ENCODE measurements at places on chromosomes 5 and 9. TPM values are rescaled to one million over a fixed set of nuclear protein-coding genes. Genes with fewer than 3 reads are reported as not detected.

Gene MIGA2
- 48.5 TPM for total RNA-seq

Gene UGT3A2
- not detected for total RNA-seq

Gene FBN2
- total RNA-seq: not detected

Gene TMEM174
- total RNA-seq: not detected

Gene SLC6A18
- not detected for total RNA-seq

Gene PGM5
- not detected for total RNA-seq

Gene CTXN3
- total RNA-seq: not detected

DNA sequence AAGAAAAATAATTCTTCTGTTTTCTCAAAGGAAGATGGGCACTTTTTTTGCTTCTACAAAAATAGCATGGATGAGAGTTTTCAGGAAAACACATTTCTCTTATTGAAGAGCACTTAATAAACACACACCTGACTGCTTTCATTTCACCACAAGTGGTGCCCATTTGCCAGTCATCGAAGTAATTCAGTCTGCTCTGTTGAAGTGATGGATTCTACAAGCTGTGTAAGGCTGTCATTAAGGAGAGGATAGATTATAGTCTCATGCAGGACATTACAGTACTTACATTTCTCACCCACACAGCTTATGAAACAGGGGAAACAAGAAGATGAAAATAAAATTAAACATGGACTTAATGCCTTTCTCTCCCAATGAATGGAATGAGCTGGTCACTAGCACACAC, 165.2 kb downstream of the NR2F1-AS1 start:
- no peaks in the 10 kb centered on the region for H3K4me1 ChIP-seq
- DNase-seq: no peak
- H3K36me3 ChIP-seq: no peaks in the 10 kb centered on the region

DNA sequence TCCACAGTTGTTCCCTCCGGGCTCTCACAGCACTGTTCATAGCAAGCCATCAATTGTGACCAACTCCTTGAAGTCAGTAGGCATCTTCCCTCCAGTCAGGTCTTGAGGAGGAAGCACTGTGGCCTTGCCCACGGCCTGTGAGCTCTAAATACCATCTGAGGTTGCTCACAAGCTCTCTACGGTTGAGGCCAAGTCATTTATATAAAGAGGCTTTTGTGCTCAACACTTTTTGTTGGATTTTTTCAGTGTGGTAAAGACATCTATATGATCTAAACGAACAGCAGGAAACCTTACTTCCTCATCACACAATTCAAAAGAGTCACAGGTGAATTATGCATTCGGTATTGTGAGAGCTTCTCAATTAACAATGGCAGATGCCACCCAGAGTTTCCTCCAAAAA, 97.3 kb downstream of the ZNF462 start:
- no peak for DNase-seq
- no peak overlapping the region for H3K27ac ChIP-seq
- no peaks in the 10 kb centered on the region for H3K4me1 ChIP-seq
- H3K27me3 ChIP-seq: no peaks in the 10 kb centered on the region
- H3K36me3 ChIP-seq: no peaks in the 10 kb centered on the region
- no peak overlapping the region for H3K4me3 ChIP-seq

DNA sequence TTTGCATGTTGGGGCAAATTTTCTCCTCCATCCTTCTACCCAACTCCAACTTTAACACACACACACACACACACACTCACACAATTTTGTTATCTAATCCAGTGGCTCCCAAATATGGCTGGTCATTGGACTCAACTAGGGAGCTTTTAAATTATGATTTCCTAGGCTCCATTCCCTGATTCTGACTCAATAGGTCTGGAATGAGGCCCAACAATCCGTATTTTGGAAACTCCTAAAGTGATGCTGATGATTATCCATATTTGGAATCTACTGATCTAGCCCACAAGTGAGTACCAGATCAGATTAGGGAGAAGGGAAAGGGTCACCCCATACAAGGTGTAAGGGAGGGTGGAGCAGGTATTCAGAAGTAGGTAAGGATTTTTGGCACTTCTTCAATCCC, 309.7 kb downstream of the TLE1 start:
- no peaks in the 10 kb centered on the region for H3K4me1 ChIP-seq
- no peaks in the 10 kb centered on the region for H3K27me3 ChIP-seq
- H3K27ac ChIP-seq: no peak overlapping the region
- H3K36me3 ChIP-seq: no peaks in the 10 kb centered on the region
- DNase-seq: no peak

DNA sequence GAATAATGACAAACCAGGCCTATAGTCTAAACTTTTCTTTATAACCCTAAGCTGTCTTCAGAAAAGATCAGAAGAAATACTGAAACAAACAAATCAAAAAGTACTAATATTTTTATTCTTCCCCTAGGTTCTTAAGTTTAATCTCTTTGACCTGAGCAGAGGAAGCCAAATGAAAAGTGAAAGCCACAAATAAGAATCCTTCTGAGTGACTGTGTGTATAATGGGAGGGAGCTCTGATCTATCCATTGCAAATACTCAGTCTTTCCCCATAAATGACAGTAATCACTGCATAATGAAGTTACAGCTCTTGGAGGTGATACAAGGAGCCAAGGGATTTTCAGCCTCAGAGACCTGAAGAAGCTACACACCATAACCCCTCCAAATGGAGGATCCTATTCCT, 126.9 kb upstream of the ATP10B start:
- H3K4me1 ChIP-seq: no peaks in the 10 kb centered on the region
- no peak overlapping the region for H3K4me3 ChIP-seq
- H3K27ac ChIP-seq: no peak overlapping the region
- H3K27me3 ChIP-seq: no peaks in the 10 kb centered on the region

- H3K36me3 ChIP-seq: peaks cover 30% of the 10 kb centered on the region
- peaks cover 22% of the 10 kb centered on the region for H3K4me1 ChIP-seq
- no peaks in the 10 kb centered on the region for H3K27me3 ChIP-seq
These were observed 1.6 kb downstream of the WDR38 start for GRCh38 chr9:124854822-124855221.

GRCh38 chr5:36836831-36837230, 39.7 kb upstream of the NIPBL start:
- H3K36me3 ChIP-seq: no peaks in the 10 kb centered on the region
- no peak for DNase-seq
- no peaks in the 10 kb centered on the region for H3K4me1 ChIP-seq
- H3K27ac ChIP-seq: no peak overlapping the region
- peaks cover 12% of the 10 kb centered on the region for H3K27me3 ChIP-seq
- no peak overlapping the region for H3K4me3 ChIP-seq

- peaks cover 30% of the 10 kb centered on the region for H3K4me1 ChIP-seq
- no peaks in the 10 kb centered on the region for H3K36me3 ChIP-seq
- H3K4me3 ChIP-seq: peak overlapping the region; percentile 74
- H3K27me3 ChIP-seq: peaks cover 8% of the 10 kb centered on the region
These were observed 644 bp downstream of the BRD3 start for GRCh38 chr9:134066913-134067851.

DNA sequence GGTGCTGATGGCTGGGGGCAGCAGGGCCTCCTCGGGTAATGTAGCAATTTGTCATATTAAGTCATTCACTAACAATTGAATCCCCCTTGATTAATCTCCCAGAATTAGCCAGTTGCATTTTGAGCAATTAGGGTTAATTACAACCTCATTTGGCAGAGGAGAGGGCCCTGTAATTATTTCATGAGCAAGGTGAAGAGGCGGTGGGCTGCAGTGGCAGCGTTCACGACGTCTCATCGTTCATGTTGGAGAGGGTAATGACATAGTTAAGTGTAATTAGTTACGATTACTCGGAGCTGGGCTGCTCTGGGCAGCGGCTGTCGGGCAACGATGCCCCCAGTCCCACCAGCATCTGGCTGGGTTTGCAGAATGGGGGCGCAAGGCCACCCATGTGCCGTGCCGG, 46.0 kb downstream of the NEK6 start:
- DNase-seq: no peak
- H3K27ac ChIP-seq: no peak overlapping the region
- H3K36me3 ChIP-seq: peaks cover 2% of the 10 kb centered on the region
- no peak overlapping the region for H3K4me3 ChIP-seq

DNA sequence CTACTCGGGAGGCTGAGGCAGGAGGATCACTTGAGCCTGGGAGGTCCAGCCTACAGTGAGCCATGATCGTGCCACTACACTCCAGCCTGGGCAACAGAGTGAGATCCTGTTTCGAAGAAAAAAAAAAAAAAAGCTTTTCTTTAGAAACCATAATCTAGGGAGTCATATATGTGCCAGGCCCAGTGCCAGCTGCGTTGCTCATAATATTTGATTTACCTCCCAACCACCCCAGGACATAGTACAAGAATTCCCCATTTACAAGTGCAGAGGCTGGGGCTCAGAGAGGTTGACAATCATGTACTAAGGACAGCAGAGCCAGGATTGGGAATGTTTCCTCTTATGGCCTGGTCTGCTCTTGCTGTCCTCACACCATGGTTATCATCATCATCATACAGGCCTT, 25.1 kb upstream of the TRIM14 start:
- no peak overlapping the region for H3K4me3 ChIP-seq
- no peaks in the 10 kb centered on the region for H3K27me3 ChIP-seq
- peaks cover 5% of the 10 kb centered on the region for H3K4me1 ChIP-seq
- no peak for DNase-seq
- no peak overlapping the region for H3K27ac ChIP-seq

- H3K36me3 ChIP-seq: no peaks in the 10 kb centered on the region
- H3K27ac ChIP-seq: no peak overlapping the region
- H3K27me3 ChIP-seq: no peaks in the 10 kb centered on the region
- no peak overlapping the region for H3K4me3 ChIP-seq
- no peaks in the 10 kb centered on the region for H3K4me1 ChIP-seq
- DNase-seq: no peak
These were observed 102.2 kb upstream of the TARS1 start for GRCh38 chr5:33338336-33339110.

GRCh38 chr9:7570107-7570720, 229.4 kb downstream of the DMAC1 start:
- no peak overlapping the region for H3K4me3 ChIP-seq
- H3K36me3 ChIP-seq: no peaks in the 10 kb centered on the region
- no peaks in the 10 kb centered on the region for H3K4me1 ChIP-seq

DNA sequence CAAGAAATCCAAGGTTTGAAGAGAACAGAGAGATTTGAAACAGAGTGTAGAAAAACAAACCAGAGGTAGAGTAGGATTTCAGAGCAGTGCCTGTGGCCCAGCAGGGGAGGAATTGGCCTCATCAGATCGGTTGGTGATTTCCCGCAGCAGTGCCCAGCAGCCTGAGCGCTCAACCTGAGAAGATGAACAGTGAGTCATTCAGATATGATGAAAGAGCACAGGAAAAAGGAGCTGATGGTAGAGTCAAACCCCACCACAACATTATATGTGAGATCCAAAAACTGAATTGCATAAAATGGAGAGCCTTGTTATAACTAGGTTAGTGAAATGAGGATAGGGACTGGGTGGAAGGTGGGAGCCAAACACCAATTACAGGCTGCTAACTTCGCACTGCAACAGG, 248.9 kb downstream of the PIK3R1 start:
- H3K4me3 ChIP-seq: no peak overlapping the region
- no peaks in the 10 kb centered on the region for H3K27me3 ChIP-seq
- no peak for DNase-seq
- no peak overlapping the region for H3K27ac ChIP-seq

- peak overlapping the region; percentile 16 for H3K4me3 ChIP-seq
- DNase-seq: no peak
- no peaks in the 10 kb centered on the region for H3K27me3 ChIP-seq
- no peak overlapping the region for H3K27ac ChIP-seq
These were observed 1.6 kb upstream of the CD72 start for GRCh38 chr9:35619800-35620158.

DNA sequence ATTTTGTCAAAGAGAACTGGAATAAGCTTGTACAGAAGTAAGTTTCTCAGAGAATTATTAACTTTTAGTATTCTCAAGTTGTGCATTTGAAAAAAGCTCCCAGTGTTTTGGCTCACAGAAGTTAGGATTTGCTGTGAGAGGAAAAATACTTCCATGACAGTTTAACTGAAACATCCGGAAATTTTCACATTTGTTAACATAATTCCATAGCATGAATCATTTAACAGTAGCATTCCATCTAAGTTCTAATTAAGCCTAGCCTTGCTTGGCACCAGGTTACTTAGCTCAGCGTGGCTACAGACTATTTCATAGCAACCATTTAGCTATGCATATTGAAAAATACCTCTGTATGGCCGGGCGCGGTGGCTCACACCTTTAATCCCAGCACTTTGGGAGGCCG, 90.8 kb downstream of the LNPEP start:
- H3K27me3 ChIP-seq: no peaks in the 10 kb centered on the region
- peaks cover 82% of the 10 kb centered on the region for H3K36me3 ChIP-seq
- H3K27ac ChIP-seq: no peak overlapping the region
- H3K4me1 ChIP-seq: peaks cover 9% of the 10 kb centered on the region

DNA sequence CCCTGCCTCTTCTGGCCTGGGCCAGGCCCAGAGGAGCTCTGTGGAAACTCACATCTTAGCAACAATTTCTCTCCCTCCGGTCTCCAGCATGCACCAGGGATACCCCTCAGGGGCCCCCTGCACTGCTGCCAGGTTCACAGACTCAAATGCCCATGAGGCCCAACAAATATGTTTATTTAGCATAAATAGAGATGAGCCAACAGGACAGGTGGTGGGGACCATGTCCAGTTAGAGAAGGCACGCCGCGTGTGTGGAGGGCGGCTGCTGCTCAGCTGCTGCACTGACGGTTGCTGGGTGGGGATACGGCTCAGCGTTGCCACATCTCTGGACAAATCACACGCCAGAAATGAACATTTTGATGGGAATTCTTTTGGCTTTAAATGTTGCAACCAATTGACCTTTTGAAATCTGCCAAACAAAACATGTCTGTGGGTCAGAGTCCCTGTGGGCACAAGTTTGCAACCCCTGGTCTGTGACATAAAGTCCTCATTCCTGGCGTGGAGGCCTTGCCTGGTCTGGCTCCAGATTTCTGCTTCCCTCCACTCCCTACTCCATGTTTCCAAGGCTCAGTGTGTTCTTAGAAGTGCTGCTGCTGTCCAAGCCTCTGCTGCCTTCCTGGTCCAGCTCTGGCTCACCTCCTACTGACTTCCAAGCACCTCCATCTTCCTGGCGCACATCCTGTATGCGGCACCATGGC, 88.9 kb downstream of the AMBP start:
- H3K4me1 ChIP-seq: no peaks in the 10 kb centered on the region
- H3K27me3 ChIP-seq: no peaks in the 10 kb centered on the region
- no peak overlapping the region for H3K27ac ChIP-seq
- no peak overlapping the region for H3K4me3 ChIP-seq
- DNase-seq: no peak

GRCh38 chr9:76619640-76620039, 144.6 kb upstream of the PCA3 start:
- H3K4me3 ChIP-seq: no peak overlapping the region
- no peaks in the 10 kb centered on the region for H3K36me3 ChIP-seq
- H3K27ac ChIP-seq: no peak overlapping the region
- no peaks in the 10 kb centered on the region for H3K4me1 ChIP-seq

- no peaks in the 10 kb centered on the region for H3K36me3 ChIP-seq
- H3K4me1 ChIP-seq: peaks cover 4% of the 10 kb centered on the region
- H3K4me3 ChIP-seq: no peak within 1 kb of the TSS
These were observed at the start of gene SYK for GRCh38 chr9:90801241-90801972. Gene SYK (plus strand): TSS chr9:90801819. CDS start chr9:90843899, 42,080 bp downstream.

All from CD4-positive, CD25-positive, alpha-beta regulatory T cell (primary cell).